ENCODE measurements at places on chromosomes 7 and 10. TPM values are rescaled to one million over a fixed set of nuclear protein-coding genes. Genes with fewer than 3 reads are reported as not detected.

SMKR1 gene
- not detected for total RNA-seq

CHAT gene
- total RNA-seq = 1.6 TPM

- no peak for DNase-seq
Measured at GRCh38 chr7:146736446-146737190, 620.0 kb downstream of the CNTNAP2 start.

DNA sequence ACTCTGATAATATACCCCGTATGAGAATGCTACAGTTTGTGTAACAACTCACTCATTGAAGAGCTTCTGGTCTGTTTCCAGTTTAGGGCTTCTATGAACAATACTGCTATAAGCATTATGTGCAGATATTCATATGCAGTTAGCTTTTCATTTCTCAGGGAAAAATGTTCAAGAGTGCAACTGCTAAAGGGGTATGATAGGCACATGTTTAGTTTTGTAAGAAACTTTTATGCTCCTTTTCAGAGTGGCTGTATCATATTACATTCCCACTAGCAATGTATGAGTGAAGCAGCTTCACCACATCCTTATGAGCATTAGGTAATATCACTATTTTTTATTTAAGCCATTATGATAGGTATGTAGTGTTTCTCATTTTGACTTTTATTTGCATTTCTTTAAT lies 182.6 kb upstream of the CXCL12 start:
- DNase-seq = no peak

DNA sequence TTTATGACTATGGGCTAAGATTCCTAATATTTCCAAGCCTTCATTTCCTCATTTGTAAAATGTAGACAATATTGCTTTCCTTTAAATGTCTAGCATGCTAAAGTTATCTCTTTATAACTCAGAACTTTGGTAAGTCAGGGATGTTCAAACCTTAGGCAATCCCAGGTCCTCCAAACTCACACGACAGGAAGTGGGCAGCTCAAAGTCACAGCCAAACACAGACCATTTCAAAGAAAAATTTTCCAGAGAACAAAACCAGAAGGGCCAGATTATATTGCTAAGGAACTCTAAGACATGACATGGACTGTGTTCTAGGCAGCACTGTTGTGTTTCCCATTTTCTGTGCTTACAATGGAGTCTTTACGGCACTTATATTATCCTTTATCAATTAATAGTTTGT lies 87.8 kb upstream of the DYNC1I1 start:
- no peak for DNase-seq

DNA sequence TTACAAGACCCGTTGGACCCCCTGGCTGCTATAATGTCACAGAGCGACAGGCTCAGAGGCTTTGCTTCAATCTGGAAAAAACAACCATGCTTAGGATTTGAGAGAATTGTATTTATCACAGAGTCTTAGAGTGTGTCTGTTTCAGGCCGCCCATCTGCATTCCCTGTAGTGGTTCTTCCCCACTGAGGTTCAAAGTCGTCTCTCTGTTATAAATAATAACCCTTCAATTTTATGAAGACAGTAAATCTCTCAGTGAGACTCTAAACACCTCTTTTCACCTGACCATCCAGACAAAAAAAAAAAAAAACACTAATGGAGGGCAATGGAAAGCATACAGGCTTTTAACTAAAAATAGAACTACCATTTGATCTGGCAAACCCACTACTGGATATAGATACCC lies 565.4 kb upstream of the AUTS2 start:
- no peak for DNase-seq
